ENCODE measurements at places on chromosomes 16 and 17.

DNA sequence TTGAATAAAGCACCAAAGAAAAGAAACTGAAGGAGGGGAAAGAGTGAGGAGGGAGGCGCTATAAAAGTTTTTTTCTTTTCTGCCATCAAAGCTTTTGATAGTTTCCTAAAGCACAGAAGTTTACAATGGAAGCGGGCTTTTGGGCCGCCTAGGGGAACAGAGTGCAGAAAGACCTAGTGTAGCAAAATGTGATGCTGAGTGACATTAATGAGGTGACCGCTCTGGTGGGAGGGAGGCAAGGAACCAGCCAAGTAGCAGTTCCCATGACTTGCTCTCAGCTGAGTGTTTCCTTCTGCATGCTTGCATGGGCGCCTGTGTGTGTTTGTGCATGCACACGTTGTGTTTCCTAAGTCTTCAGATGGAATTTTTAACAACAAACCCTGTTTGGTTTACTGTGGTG lies 15.5 kb downstream of the MSI2 start:
- no peak for DNase-seq

DNA sequence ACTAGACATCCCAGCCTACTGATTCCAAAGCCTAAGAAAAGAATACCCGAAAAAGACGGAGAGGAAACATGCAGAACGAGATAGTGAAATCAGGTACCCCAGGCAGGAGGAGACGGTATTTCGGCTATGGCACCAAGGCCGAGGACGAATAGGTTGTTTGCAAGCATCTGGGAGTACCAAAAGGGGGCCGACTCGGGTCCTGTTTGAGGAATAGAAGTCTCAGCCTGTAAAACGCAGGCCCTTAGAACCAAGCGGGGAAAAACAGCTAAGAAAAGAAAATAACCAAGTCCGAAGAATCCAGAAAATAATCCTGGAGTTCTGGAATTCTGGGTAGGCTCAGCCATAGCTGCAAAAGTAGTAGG lies 537 bp downstream of the SLC35B1 start:
- DNase-seq = peak; percentile 22

GRCh38 chr17:14427900-14428647 lies 127.2 kb downstream of the HS3ST3B1 start:
- peak; percentile 62 for DNase-seq

DNA sequence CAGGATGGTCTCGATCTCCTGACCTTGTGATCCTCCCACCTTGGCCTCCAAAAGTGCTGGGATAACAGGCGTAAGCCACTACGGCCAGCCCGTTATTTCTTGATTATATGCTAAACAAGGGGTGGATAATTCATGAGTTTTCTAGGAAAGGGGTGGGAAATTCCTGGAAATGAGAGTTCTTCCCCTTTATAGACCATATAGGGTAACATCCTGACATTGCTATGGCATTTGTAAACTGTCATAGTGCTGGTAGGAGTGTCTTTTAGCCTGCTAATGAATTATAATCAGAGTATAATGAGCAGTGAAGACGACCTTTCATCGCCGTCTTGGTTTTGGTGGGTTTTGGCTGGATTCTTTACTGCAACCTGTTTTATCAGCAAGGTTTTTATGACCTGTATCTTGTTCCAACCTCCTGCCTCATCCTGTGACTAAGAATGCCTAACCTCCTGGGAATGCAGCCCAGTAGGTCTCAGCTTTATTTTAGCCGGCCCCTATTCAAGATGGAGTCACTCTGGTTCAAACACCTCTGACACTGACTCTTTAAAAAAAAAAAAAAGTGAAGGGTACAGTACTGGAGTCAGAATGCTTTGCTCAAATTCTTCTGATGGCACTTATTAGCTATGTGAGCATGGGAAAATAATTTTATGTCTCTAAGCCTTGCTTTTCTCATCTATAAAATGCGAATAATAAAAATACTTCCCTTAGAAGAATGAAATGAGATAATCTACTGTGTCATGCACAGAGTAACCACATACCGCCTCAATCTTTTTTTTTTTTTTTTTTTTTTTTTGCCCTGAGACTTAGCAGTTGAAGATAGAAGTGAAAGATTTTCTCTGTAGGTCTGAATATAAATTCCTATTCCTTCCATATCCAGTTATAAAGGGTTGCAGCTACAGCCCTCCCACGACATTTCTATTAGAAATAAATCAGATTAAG lies 5.1 kb upstream of the CALCOCO2 start:
- no peak for DNase-seq

DNA sequence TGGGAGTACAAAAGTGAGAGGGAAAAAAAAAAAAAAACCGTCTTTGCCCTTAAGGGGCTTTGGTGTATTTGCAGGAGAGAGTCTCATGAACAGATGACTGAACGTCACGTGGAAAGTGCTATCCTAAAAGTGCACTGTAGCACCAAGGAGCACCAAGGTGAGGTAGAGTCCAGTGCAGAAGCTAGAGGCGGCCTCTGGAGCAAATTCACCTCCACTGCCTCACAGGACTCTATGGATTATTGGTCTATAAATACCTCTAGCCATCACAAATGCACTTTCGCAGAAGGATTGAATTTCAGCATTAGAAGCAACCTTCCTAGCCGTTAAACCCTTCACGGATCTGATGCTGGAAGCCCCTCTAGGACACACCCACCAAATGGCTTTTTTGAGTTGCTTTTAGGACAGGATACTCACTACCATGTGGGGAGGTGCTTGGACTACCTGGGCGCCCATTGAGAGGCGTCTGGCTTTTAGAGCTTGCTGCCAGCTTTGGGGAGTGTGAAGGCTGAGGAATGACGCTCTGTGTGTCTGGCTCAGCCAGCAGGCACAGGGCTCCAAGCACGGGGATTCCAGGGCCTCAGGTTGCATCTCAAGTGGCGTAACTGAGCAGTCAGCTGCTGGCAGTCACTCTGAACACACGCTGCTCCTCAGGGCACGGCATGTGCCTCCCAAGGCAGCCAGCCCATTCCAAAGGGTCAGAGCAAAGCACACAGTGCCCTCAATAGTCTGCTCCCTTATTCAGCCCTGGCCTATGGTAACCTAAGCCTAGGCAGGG lies 52.7 kb downstream of the CDRT4 start:
- DNase-seq = no peak

DNA sequence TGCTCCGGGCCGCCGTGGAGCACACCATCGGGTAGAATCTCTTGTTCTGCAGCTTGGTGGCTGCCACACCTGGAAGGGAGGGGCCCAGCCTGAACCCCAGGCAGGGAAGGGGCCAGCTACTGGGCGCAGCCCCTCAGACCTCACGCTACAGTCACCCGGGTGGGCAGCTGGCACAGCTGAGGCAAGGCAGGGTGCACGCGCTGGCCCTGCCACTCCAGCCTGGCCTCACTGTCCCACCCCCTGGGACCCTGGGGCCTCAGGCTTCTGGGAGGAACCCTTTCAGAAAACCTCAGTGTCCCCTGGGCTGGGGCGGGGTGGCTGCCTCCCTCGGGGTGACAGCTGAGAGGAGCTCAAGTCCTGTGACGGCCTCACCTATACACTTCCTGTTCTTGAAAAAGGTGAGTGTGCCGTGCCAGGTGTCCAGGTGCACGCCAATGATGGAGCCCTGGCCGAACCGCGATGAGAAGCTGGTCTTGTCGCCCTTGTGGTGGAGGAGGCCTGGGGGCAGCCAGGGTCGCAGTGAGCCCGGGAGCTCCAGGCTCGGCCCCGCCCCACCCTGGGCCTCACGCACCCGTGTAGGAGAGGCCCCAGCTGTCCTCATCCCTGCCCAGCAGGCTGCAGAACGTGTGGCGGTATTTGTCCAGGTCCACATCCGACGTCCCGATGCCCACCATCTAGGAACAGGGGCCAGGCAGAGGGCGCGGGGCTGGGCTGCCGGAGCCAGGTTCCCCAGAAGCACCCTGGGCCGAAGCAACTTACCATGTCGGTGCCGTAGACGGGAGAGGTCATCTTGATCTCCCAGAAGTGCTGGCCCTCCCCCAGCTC lies 4.7 kb upstream of the MRPS34 start:
- no peak for DNase-seq

DNA sequence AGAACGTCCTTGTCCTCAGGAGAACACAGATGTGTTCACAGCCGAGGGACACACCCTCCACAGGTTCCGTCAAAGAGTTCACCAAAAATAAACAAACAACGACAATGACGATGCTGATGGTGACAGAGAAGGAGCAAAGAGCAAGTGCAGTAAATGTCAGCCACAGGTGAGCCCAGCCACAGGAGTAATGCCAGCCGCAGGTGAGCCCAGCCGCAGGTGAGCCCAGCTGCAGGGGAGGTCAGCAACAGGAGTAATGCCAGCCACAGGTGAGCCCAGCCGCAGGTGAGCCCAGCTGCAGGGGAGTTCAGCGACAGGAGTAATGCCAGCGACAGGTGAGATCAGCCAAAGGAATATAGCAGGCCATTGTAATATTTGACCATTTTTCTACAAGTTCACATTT lies 315.2 kb downstream of the FOXL1 start:
- no peak for DNase-seq

DNA sequence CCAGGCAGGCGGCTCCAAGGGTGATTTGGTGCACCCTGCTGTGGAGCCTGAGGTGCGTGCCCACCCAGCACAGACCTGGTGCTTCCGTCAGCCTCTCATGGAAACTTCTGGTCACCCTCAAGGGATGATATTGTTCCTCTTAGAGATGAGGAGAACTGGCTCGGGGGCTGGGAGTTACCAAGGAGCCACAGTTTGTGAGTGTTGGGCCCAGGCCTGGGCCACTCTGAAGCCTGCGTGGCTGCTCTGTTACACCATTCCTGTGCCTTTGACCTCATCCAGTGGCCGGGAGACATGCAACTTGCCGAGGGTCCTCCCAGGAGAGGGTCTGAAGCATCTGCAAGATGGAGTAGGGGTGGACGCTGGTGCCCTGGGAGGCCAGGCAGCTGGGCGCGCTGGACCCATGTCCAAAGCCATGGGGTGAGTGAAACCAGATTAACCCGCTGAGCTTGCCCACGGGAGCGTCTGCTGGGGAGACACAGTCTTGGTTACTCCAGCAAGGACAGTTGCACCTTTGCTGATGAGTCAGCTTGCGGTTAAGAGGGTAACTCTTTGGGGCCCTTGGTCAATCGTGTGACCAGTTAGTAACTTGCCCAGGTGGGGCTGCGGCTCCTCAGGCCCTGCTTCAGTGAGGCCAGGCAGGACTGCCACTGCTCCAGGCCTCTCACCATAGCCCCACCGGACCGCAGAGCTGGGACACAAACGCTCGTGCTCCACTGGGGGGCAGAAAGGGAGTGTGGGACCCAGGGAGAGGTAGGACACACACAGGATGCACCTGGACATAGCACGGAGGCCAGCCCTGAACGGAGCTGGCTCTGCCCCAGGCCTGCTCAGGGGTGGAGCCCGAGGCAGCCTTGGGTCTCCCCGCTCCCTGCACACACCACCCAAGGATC lies 7.5 kb downstream of the C16orf90 start:
- DNase-seq = no peak

DNA sequence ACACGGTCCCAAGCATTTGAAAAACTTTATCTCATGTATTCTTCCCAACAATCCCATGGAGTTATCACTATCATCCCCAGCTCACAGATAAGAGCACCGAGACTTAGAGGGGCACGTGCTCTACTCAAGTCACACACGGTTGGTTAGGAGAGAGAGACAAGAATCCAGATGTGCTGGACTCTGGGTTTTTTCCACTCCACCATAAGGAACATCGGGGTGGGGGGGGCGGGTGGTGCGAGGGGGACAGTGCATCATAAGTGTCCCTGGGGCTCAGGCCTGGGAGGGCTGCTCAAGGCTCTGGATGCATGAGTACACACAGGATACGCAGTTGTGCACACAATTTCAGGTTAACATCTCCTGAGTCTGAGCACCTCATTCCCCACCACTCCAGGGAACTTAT lies 7.4 kb downstream of the CDC42EP4 start:
- no peak for DNase-seq

GRCh38 chr17:80859002-80859941 lies 132.4 kb upstream of the CHMP6 start:
- DNase-seq = no peak

DNA sequence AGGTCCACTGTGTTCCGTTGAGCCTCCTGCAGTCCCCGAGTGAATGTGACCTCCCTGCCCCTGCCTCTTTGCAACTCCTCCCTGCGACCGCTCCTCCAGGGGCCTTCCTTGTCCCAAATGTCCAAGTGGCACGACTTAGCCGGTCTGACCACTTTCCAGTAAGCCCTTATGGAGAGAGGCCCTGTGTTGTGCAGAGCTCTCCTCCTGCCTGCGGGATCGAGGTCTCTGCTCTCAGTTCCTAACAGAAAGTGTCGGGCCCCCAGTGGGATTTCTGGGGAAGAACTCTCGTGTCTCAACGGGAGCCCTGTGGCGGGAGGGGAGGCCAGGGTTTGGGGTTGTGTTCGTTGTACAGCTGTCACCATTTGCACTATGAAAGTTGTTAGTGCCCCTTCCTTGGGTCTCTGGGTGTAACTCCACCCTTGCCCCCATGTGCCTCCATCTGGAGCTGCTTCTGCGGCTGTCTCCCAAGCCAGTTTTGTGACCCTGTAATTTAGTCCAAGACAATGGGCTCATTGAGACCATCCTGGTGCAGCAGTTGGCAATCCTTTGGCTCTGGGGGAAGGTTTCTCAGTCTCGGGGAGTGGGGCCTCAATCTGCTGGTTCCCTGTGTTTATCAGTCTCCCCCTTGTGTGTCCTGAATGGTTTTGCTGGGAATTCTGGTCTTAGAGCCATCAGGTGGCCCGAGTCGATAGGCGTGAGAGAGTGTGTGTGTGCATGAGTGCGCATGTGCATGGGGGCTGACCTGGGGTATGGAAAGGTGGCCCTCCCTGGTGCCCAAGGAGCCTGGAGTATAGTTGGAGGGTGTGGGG lies 234.5 kb downstream of the SEC14L1 start:
- no peak for DNase-seq

- no peak for DNase-seq
Observed at GRCh38 chr17:57650548-57650947, 94.6 kb downstream of the CCDC182 start.

DNA sequence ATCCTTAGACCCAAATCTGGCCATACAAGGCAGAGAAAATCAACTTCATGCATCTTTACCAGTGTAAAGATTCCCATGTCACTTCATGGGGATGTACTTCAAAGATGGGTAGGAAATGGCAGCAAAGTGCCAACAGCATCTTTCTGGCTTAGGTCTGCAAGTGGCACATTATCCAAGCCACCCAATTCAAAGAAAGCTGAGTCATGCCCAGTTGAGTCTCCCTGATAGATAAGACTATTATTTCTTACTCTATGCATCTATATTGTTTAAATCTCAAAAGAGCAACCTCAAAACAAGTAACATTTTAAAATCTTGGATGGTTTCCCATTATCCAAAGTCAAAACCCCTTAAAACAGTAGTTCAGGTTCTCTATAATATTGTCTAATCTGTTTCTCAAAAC lies 61.2 kb upstream of the HSBP1 start:
- DNase-seq = no peak

GRCh38 chr16:4677994-4678393 lies 15.4 kb upstream of the NUDT16L1 start:
- no peak for DNase-seq

GRCh38 chr16:84751947-84752346 lies 52.1 kb downstream of the USP10 start:
- DNase-seq = no peak
